CD4-positive, CD25-positive, alpha-beta regulatory T cell (primary cell): ENCODE measurements at places on chromosomes 1 and 21.

GRCh38 chr1:150472601-150473200, 14.5 kb upstream of the TARS2 start:
- DNase-seq = no peak

GRCh38 chr1:44707959-44708831, 22.8 kb downstream of the RNU5D-1 start:
- DNase-seq = peak; percentile 53

DNA sequence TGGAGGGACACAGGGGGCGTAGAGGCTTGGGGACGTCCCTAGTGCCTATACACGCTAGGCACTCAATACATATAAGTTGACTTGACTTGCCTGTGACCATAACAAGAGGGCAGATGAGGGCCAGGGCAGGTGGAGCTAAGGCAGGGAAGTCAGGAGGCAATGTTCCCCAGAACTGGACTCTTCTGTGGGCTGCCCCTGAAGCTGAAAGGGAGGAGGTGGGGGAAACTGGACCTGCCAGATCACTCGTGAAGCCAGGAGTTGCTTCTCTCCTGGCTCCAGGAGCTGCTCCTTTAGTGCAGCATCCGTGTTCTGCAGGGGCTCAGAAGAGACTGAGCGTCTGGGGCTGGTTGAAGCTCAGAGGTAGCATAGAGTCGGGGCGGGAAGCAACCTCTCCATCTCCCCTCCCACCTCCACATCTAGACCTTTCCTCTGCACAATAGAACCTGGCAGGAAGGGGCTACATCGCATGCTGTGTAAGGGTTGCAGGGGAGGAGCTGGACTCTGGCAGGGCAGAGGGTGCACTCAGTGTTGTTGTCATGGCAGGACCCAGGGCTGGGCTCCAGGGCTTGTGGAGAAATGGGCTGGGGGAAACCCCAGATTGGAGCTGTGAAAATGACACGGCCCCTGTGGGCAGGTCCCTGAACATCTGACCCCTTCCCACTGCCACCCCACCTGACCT, 2.9 kb upstream of the SEMA4A start:
- no peak for DNase-seq

DNA sequence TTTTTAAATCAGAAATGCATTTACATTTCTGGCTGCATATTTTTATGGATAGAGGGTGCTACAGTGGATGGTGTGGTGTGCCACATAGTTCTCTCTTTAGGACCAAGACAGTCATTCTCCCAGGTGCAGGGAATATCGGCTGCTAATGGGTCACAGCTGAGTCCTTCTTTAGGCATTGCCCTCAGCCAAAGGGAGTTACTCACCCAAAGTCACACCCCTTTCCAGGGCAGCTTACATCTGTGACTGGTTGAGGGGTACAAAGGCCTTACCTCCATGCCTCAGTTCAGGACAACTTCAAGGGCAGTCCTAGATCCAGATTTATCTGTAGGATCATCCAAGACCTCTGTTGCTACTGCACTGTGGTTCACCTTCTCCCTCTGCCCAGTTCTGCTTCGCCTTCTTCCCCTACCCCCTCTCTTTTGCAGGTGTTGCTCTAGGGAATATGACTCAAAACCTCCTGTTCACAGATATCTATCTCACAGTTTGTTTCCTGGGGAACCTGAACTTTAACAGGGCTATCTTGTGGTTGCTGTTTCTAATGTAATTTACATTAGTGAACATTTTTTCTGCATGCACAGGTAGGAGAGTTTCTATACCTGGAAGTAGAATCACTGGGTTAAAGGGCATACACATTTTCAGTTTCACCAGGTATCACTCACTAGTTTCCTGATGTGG, 413.9 kb downstream of the RPS6KC1 start:
- no peak for DNase-seq

DNA sequence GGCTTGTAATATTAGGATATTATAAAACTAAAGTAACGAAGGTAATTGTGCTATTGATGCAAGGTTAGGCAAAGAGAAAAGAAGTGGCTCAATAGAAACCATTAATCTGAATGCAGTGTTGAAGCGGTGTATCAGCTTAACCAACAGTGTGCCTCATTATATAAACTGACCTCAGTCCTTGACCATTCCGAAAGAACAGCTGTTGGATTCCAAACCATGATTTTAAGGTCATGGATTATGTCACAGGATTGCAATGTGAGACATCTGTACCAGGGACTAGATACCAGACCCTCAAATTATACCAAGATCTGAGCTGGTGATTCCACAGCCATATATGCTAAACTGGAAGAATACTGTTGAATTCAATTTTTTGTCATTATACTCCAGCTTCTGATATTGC, 134.2 kb upstream of the HP1BP3 start:
- no peak for DNase-seq

DNA sequence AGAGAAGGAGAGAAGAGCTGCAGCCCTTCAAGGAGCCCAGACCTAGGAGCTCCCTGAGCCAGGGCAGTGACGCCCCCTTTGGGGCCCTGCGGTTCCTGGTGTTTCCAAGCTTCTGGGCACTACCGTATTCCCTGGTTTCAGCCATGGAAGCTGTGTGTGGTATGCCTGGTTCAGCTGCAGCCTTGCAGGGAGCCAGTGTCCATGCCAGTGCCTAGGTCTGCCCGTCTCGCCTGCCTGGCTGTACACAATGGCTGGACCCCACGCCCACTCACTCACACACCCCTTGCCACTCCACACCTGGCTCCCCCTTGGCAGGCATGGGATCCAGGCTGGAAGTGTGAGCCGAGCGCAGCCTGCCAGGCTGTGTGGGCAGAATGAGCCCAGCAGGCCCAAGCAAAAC, 87.7 kb downstream of the ADARB1 start:
- DNase-seq = no peak

DNA sequence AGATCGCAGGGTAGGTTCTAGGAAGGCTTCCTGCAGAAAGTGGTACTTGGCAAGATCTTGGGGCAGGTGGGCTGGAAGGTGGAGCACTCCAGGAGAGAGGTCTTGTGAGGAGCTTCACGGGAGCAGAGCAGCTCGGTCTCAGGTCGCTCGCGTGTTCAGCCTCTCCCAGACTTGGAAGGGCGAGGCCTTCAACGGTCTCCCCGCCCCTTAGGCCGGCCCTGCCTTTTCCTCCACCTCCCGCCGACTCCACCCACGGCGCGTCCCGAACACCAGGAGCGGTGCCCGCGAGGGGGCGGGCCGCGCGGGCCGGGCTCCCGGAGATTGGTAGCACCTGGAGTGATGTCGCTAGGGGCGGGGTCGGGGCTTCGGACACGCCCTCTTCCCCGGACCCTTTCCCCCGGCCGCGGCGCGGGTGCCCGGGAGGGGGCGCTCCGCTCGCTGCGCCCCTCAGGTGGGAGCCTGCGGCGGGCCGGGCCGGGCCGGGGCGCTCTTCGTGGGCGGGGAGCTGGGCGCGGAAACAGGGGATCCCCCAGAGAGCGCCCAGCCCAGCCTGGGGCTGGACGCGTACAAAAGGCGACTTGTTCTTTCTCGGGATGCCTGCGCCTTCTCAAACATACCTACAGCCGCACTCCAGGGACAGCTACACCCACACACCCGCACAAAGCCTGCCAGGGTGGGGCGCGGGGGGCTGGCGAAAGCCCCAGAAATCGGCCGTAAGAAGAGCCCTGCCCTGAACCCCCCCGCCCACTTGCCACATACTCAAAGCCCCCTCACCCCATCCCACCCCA, 35.5 kb downstream of the AHDC1 start:
- peak; percentile 96 for DNase-seq

DNA sequence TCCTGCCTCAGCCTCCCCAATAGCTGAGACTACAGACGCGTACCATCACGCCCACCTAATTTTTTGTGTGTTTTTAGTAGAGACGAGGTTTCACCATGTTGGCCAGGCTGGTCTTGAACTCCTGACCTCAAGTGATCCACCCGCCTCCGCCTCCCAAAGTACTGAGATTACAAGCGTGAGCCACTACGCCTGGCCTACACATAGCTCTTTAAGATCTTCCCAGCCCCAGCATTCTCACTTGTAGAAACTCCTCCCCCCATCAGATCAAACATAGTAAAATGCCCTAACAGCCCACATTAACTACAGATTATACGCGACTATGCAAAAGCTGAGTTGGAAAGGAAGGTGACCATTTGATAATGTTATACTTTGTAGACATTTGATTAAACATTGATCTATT, 634.8 kb downstream of the MATN1 start:
- DNase-seq = no peak

GRCh38 chr1:178928041-178928440, 57.2 kb upstream of the ANGPTL1 start:
- no peak for DNase-seq

DNA sequence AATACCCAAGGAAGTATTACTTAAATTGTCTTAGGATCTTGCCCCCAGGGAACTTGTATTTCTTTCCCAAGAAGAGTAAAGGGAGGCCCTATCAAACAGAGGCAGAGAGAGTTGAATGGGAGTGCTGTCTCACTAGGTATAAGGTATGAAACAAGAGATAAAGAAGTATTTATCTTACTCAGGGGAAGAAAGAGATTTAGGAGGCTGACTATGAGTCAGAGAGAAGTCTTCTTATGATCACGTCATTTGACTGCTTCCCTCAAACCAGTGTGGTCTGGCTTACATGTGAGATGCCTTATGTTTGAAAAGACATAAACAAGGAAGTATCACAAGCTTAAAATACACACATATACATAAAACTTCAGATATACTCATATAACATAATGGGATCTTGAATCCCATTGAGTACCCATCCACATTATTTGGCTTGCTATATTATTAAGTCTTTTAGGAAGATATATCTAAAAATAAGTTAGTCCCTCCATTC, 29.6 kb downstream of the DUSP10 start:
- peak; percentile 78 for DNase-seq

DNA sequence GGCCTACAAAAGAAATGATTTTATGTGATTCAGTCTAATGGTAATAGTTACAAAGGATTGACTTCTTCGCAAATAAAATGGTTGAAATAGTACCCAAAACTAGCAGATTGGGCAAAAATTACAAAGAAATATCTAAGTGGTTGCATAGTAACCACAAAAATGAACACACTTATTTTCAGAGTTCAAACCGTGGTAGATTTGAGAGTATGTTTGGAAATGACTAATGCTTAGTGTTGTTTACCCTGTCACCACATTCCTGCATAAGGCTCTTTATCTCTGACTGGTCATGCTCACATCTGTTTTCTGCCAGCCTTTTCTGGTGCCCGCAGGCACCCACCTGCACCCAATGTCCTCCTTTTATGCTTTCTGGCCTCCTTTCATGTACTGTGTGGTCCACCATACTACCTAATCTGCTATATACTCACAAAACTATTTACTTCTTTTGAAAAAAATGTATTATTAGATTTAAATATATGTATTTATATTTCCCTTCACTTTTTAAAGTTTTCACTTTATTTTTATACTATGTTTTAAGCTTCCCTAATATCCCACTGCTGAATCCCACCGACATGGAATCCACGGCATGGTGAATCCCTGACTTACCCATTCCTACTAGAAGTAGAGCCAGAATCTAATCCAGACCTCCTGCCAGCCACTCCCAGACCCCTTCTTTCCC, 30.3 kb downstream of the PTPRC start:
- DNase-seq = peak; percentile 49

DNA sequence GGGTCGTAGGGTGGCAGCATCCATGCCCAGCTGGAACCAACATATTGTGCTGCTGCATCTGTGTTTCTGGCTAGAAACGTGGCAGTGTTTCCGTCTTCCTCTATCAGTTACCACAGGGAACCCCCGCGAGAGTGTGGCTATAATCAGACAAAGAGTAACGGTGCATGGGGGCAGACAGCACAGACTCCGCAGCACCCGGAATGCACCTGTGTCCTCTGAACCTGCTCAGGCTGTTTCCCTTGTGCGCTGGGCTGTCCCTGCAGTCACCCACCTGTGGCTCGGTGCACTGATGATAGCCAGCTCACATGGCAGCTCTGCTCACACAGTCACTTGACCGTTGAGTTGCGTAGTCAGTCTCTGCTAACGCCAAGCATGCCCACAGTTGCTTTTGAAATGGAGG, 11.4 kb upstream of the PCBP3 start:
- DNase-seq = no peak

GRCh38 chr1:109873278-109874175, 37.1 kb upstream of the CSF1 start:
- no peak for DNase-seq
